Cerebellar nuclear complex (tissue), 1 donor: ENCODE measurements at places on chromosomes 3 and 15.

DNA sequence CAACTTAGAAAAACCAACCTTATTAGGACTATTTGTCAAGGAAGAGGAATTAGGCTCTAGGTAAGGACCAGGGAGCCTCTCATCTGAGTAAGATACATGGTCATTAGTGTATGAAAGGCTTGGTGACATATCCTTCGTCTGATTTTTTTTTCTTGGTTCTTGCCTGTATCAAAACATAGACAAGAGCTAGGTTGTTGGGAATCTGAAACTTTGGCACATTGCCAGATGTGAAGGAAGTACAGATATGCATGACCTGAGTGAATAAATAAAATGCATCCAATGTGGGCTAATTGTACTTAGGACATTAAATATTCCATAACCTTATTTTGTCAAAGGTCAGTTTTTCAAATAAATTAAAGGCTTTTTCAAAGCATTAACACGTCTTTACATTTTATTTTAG lies 151.8 kb downstream of the SYNPR start:
- DNase-seq: no peak

GRCh38 chr3:73624821-73625665 lies at the start of gene PDZRN3:
TSS of gene PDZRN3 (minus strand) at chr3:73624941.
- no peak for DNase-seq

- no peak for DNase-seq
These were observed 89.2 kb downstream of the FBN1 start for GRCh38 chr15:48556159-48556897.

DNA sequence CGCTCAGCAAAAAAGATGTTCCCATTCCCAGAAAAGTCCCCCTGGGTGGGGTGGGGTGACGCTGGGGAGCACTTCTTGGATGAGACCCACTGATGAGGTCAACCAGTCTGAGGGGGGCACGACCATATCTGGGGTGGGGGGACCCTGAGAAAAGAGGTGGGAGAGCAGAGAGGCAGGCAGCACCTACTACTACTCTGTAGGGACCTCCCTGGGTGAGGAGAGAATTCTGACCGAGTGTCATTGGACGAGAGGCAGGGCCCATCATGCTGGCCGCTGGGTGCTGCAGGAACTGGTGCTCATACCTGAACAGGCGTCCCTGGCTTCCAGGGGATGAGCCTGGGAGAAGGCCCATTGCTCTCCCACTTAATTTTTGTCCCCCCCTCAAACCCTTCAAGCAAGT lies 158.8 kb downstream of the KLF13 start:
- no peak for DNase-seq

GRCh38 chr3:185687271-185687878 lies 101.3 kb downstream of the SENP2 start:
- DNase-seq: no peak

DNA sequence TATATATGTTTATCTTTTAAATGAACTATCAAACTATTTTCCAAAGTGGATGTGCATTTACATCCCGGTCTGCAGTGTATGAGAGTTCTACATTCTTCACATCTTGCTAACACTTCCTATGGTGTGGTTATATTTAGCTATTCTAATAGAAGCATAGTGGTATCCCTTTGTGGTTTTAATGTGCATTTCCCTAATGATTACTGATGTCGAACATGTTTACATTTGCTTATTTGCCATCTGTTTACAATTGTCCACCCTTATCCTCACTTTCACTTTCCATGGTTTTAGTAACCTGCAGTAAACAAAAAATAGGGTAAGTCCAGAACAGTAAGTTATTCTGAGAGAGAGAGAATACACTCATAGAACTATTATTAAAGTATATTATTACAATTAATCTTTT lies 360.5 kb upstream of the NAALADL2 start:
- DNase-seq: no peak

GRCh38 chr3:75262661-75263060 lies 401.5 kb upstream of the FRG2C start:
- DNase-seq: no peak

DNA sequence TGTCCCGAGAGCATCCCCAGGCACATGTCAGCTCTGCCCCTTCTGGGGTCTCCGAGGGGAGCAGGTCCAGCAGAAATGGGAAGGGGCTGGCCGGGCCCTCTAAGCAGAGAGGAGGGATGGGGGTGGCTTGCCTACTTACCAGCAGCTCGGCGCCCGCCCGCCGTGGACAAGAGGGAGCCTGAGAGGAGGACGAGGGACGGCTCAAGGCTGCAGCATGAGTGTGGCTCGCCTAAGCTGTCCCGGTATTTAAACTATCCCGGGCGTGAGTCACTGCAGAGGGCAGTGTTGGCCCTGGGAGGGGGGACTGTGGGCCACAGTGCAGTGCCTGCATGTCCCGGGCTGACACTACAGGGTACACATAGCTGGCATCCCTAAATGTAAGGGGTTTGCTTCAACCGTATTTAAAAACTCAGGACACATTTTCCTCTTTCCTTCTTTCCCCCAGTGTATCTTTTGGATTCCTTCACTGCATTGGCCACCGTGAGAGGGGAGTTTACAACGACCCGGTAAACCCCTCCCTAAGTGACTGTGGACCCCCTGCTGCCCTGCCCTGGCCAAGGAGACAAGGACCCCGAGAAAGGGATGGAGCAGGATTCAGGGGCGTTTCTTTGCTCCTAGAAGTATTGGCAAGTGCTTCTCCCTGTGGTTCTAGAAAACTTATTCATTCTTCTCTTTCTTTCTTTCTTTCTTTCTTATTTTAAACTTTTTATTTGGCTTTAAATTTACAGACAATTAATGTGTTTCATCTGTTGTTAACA lies at the start of gene LRRC15:
Gene LRRC15 (minus strand): TSS at position 222 of the 758 bp plus-strand sequence. CDS start 8,700 bp downstream, outside the sequence.
- no peak for DNase-seq

DNA sequence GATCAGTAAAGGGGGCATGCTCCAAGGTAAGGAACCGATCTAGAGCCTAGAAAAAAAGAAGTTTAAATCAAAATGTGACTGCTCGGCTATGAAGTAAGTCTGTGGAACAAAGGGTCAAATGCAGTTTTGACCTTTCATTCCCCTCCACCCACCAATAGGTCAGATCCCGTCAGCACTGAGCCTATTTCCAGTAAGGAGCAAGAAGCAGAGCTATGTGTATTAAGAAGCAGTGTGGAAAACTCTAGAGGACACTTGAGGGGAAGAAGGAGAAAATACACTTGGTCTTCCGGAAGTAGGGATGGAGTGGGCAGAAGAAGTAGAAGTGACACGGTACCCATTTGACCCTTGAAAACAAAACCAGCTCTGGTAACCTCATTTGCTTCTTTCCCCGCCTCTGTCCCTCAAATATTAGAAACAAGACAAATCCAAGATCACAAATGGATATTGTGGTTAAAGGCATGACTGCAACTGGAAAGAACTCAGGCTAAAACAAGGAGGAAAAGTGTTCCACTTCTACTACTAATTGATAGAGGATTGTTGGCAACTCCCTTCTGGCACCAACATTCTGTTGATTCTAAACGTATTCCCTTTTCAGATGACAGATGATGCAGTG lies 888.3 kb upstream of the NR2F2 start:
- no peak for DNase-seq

- no peak for DNase-seq
These were observed 290.7 kb upstream of the MDFIC2 start for GRCh38 chr3:70603103-70603502.

- DNase-seq: no peak
These were observed 60.8 kb upstream of the ARHGEF3 start for GRCh38 chr3:56862352-56863062.

DNA sequence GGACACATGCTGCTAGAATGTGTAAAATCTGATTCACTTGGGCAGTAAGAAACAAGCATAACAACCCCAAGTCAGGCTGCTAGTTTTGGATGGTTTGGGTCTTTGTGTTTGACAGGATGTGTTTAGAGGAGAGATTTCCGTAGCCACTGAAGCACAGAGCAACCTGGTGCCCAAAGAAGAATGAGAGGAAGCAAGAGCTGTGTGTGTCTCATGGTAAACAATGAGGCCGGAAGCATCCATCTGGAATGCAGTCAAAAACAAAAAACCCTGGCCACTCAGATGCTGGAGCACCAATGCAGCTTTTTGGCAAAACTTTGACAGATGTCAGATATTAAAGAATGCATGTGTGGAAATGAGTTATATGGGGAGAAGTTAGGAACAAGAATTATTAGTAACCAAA lies 39.4 kb upstream of the SNRK start:
- no peak for DNase-seq

GRCh38 chr3:183959214-183959613 lies 58.5 kb downstream of the ABCC5 start:
- DNase-seq: no peak

- no peak for DNase-seq
These were observed 63.4 kb upstream of the CSPG4 start for GRCh38 chr15:75776065-75776423.

GRCh38 chr15:25735550-25736384 lies 127.4 kb downstream of the ATP10A start:
- DNase-seq: no peak

DNA sequence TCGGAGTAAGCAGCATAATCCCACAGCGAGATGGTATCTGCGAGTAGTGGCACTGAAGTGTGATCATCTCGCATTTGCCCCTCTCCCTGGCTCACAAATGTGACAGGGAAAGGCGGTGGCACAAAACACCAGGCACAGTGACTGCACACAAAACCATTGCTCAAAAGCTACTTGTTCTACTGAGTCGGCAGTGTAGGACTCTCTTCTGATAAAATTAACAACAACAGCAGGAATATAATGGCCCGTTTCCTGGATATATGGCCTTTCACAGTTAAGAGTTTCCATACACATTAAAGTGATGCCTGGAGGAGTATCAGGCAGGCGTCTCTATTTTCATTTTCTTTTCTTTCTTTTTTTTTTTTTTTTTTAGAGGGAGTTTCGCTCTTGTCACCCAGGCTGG lies 69.0 kb downstream of the MYO1E start:
- DNase-seq: no peak
